ENCODE measurements at places on chromosomes 11 and 22.

DNA sequence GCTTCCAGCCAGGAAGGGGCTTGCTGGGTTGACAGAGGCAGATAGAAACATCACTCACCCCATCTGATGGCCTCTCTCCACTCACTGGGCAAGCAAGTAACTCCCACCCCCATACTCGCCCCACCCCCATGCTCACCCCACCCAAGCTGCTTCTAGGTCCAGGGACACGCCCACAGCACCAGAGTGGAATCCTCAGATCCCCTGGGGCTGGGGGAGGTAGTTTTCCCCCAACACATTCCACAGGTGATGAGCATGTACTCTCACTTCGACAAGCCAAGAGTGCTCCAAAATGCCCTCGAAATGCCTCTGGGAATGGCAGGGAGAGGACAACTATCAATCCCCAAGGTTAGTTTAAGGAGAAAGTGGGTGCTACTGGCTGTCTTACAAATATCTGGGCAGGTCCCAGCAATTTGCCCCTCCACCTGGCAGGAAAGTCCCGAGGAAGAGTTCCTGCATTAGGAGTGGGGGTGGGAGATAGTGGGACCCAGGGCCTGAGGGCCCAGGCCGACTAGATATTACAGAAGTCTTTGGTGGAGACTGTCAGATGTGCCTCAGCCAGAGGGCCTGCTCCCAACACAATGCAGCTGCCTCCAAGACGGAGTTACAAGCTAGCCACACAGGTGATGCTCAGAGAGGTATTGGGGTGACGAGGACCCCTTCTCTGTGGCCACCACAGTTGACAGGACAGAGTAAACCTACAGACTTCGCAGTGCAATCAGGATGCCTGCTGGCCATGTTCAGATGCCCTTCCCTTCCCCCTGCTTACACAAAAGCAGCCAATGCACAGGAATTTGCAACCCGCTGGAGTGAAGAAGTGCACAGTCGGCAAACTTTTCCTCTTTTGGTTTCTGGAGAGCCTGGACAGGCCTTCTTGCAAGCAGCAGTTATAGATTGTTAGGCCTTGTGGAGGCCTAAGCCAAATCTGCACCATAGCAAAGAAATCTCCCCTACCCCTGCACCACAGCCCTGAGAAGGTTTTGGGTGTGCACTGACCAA is 2.9 kb upstream of the LMO1 start:
- no peak for DNase-seq

- no peak for DNase-seq
Observed at GRCh38 chr11:34149274-34149673, 43.8 kb downstream of the NAT10 start.

DNA sequence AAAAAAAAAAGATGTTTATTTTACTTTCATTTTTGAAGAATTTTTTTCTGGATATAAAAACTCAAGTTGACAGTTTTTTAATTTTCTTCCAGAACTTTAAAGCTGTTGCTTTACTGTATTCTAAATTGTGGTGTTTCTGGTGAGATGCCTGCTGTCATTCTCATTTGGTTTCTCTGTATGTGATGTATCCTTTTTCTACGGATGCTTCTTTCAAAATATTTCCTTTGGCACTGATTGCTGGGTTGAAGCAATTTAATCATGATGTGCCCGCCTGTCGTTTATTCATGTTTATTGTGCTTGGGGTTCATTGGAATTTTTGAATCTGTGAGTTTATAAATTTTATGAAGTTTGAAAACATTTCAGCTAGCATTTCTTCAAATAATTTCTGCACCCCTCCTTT is 29.4 kb upstream of the CTSD start:
- no peak for DNase-seq

GRCh38 chr11:20097319-20098221 is 62.7 kb downstream of the DBX1 start:
- DNase-seq, result no peak

- no peak for DNase-seq
Observed at GRCh38 chr11:73998846-73999575, 9.9 kb downstream of the UCP3 start.

Measured in stimulated activated CD8-positive, alpha-beta memory T cell treated with anti-CD3 and anti-CD28 coated beads, Interleukin-15, amount 100 ng/mL, for 24 hours (primary cell).